ENCODE measurements at places on chromosomes 7 and 10.

- peak; percentile 72 for DNase-seq
Measured at GRCh38 chr10:71873582-71874211, 22.6 kb upstream of the PSAP start.

- no peak for DNase-seq
Measured at GRCh38 chr7:98470485-98471240, 69.8 kb upstream of the BAIAP2L1 start.

DNA sequence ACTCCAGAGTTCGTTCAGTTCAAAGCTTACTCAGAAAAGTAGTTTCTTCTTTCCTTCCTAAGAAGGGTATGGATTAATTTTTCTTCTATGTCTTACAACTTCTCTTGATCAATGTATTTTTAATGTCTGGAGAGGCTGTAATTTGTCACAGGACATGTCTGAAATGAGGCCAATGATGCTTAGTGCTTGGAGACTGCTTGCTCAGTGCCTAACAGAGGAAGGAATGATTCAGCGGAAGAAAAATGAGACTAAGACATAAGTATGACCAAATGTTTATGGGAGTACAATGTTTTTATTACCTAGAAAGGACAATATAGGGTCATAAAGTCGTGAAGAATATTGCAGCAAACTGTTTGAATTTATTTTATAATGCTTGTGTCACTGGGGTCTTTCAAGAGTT lies 43.3 kb downstream of the GPR37 start:
- no peak for DNase-seq

DNA sequence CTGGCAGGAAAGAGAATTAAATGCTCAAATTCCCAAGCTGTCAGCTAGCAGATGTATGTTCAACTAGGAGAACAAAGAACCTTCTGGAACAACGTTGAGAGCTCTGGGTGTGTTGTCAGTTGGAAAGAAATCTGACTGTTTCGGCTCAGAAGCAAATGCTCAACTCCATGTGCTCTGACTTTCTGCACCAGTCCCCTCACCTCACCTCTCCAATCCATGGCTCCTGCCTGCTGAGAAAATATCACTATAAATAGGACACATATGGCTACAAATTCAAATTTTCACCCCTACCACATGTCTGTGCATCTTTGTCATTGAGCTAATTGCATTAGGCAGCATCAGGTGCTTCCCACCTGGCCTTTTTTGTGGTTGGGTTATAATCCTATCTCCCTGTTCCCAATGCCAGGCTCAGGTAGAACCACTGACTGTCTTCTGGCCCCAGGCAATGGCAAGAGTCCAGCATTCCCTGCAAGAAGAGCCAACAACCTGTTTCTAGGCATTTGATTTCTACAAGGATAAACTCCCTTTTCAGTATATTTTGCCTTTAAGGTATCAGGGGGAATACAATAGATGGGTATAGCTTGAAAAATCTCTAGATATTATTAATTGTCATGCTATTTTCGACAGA lies 142.6 kb upstream of the LSM8 start:
- DNase-seq = no peak

DNA sequence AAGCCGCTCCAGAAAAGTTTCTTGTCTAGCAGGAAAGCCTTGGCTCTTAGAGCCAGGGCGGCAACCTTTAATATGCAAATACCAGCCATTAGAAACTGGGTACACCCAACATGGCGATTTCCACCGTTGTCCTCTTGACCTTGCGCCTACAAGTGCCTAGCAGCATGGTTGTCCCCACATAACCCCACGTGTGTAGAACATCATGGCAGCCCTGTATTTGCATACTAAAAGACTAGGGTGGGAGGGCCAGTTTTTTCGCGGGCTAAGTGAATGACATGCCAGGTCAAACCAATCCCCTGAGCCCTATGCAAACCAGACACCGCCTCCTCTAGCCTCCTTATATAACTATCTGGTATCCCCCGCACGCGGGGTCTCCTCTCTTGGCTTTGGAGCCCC lies 58.4 kb upstream of the FZD8 start:
- no peak for DNase-seq

DNA sequence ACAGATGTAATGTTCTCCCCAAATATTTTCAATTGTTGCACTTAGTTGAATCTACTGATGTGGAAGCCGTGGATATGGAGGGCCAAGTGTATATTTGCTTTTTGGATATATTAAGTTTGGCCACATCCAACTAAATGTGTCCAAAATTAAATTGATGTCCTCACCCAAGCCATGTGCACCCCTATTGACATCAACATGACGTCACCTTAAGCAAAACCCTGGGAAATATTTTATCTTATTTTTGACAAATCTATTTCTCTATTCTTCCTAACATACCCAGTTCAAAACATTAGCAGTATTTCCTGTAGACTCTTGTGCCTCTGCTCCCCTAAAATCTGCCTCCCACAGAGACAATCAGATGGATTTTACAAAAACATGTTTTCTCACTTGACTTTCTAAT lies 652.5 kb downstream of the PCDH15 start:
- no peak for DNase-seq

DNA sequence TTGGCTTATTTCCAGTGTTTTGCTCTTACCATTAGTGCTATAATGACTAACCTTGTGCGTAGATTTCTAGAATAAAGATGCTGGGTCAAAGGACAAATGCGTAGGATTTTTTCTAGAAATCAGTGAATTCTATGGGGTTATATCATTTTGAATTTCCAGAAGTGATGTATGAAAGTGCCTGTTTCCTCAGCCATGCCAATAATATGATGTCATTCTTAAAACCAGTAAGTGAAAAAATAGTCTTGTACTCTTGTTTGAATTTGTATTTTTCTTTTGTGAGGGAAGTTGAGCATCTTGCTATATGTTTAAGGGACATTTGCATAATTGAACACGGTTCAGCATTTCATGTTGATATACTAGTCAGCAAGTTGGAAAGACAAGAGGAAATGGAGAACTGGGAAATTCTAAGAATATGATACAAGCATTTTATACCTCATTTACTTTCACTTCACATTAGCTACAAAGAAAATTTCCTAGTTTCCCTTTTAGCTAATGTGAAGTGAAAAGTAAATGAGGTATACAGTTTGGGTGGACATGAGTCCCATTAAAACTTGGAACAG lies 3.8 kb upstream of the DNAH11 start:
- no peak for DNase-seq

- no peak for DNase-seq
Measured at GRCh38 chr7:131633342-131633843, 77.0 kb upstream of the PODXL start.

DNA sequence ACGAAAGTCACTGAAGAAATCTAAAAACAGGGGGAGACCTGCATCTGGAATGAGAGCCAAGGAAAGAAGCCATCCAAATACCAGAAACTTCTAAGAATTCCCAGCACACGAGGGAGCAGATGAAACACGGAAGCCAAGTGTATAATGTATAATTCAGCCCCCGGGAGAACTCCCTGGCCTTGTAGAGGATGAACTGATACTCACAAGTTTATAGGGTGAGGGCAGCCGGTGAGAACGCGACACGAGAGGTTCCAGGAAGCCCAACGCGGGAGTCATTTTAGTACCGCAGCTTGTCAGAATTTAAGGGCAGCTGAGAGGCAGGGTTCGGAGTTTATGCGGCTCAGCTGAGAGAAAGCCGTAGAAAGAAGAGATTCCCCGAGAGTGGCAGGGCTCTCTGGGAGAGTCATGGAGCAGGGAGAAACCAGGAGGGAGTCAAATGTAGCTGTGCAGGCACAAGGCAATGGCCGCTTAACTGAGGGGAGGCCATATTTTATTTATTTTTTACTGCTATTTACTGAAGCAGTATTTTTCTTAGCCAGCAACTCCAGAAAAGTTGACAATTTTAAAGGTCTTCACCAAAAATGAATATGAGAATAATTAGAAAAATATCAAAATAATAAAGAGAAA lies 164.0 kb downstream of the NPSR1 start:
- DNase-seq = no peak

DNA sequence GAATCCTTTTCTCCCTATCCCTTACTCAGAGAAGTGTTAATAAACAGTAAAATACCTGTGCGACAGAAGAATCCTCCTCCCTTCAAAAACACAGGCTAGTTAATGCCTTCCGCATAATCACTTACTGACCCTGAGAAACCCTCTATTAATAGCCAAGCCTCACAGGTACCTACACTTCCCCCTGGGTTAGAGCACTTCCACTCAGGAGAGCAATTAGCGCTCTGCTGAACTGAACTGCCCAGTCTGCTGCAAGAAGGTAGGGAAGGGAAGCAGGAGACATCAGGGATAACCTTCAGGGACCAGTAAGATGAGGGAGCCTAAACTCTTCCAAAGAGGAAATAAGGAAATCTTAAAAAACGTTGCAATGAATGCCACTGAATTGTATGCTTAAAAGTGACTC lies 39.6 kb downstream of the KIAA1549 start:
- no peak for DNase-seq

- DNase-seq = no peak
Measured at GRCh38 chr10:17737027-17737965, 14.7 kb upstream of the TMEM236 start.

DNA sequence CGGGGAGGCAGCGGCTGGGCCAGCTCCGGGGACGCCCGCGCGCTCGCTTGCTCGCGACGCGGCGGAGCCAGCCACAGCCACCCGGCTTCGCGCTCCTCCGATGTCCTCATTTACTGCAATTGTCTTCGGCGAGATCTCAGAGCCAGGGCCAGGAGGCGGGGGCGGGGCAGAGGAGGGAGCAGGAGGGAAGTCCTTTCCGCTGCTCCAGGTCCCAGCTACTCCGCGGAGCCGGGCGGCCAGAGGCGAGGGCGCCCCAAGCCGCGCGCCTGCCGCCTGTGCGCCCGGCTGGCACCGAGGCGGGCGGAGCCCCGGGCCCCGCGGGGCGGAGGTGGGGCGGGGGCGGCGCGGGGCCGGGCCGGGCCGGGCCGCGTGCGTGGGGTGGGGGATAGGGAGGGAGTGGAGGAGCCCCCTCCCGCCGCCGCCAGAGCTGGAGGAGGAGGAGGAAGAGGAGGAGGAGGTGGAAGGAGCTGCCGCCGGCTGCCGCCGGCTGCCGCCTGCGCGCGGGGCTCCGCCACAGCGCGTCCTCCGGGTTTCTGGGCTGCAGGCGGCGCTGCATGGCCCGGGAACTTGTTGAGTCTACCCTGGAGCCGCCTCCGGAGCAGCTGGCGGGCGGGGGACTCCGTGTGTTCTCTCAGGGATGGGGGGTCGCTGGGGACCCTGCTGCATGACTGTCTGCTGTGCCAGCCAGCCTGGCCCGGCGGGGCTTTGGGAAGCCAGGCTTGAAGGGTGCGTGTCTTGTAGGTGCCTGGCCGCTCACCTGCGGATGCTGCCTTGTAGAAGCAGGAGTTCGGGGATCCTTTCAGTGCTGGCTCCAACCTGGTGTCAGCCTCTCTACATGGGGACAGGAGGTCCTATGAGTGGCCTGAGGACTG lies at the start of gene INSYN2A:
TSS of gene INSYN2A (minus strand) at position 310 of the 872 bp plus-strand sequence. CDS start 20,196 bp downstream, outside the sequence.
- DNase-seq = no peak

GRCh38 chr7:52917982-52918578 lies 117.4 kb upstream of the POM121L12 start:
- no peak for DNase-seq

GRCh38 chr7:16419859-16420258 lies 1.5 kb downstream of the CRPPA start:
- no peak for DNase-seq

DNA sequence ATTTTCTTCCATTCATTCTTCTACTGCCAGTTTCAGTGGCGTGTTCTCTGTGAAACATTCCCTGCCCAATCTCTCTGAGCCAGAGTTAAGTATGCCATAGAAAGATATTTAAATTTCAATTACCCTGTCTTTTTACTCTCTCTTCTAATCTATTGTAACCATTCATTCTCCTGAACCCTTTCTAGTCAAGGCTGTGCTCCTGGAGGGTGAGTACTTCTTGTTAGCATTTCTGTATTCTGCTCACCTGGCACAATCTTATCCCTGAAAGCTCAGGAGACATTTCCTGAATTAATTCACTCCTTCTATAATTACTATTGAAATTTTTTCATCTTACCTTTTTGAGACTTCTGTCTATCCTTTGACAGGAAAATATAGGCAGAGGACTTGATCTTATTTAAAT lies 271.7 kb downstream of the HGF start:
- no peak for DNase-seq

DNA sequence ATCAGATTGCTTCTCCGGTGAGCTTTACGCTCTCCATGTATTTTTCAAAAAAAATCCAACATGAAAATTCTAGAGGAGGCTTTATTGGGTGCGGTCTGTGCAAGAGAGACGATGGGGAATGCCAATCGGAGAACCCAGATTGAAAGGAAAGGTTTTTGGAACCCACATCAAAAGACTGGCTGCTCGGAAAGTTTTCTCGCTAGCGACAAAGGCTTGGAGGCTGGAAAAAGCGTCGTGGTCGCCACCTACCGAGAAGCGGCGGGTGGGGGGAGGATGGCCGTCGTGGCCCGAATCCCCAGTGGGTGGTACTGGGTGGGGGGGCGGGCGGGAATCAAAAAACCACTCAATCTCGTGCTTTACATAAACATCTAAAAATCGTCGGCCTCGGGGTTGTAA lies 1.1 kb upstream of the GTF2I start:
- DNase-seq = no peak

DNA sequence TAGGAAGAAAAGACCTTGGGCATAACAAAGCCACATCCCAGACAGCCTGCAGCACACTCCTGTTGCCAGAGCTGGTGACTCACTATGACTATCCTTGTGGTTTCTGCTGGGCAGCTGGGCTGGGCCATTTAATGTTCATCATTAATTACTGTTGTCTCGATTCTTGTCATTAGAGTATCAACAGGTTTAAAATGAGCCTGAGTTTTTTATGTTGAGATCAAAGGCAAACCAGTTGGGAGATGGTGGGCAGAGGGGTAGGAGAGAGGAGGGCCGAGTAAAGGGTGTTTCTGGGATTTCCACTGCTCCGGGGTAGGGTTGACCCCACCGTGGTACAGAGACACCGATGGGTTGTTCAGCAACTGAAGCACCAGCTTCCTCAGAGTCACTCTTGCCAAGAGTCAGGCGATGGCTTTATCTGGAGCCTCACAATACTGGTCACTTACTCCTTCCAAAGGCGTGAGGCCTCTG lies 128.7 kb upstream of the LYZL1 start:
- DNase-seq = no peak

DNA sequence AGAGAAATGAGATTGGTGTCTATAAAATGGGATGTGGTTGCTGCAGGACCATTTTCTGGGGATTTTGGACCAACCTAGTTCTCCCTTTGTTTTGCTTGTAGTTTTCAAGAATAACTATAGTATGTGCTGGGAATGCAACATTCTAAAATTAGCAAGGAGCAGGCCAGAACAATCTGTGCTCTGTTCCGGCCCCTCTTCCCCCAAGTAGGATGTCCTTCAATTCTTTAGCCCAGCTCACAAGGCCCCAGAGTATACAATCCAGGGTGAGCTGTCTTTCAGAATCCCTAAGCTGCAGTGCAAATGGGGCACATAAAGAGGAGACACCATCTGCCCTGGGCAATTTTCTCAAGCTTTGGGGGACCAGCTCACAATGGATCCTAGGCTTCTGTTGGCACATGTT lies 809.1 kb downstream of the TNS3 start:
- DNase-seq = no peak

DNA sequence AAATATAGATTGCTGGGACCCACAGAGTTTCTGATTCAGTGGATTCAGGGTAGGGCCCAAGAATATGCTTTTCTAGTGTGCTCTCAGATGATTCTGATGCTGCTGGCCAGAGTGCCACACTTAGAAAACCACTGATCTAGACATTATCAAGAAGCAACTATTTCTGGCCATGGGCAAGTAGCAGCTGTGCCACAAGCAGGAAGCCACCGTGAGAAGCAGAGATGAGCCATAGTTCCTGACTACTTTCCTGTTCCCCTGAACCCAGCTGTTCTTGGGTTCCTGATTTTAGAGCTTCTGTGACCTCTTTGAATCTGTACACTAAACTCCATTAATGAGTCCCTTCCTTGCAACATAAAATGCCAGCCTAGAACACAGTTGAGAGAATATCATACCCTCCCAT lies 38.1 kb upstream of the PIK3AP1 start:
- no peak for DNase-seq

GRCh38 chr7:45183711-45184210 lies 26.2 kb downstream of the RAMP3 start:
- DNase-seq = no peak

Data from GM18507 (cell line).